CD4-positive, alpha-beta memory T cell (primary cell): ENCODE measurements at places on chromosomes 5 and 9. TPM values are rescaled to one million over a fixed set of nuclear protein-coding genes. Genes with fewer than 3 reads are reported as not detected.

GRCh38 chr9:96719921-96720320 lies 58.0 kb downstream of the ZNF510 start:
- no peak for DNase-seq

DNA sequence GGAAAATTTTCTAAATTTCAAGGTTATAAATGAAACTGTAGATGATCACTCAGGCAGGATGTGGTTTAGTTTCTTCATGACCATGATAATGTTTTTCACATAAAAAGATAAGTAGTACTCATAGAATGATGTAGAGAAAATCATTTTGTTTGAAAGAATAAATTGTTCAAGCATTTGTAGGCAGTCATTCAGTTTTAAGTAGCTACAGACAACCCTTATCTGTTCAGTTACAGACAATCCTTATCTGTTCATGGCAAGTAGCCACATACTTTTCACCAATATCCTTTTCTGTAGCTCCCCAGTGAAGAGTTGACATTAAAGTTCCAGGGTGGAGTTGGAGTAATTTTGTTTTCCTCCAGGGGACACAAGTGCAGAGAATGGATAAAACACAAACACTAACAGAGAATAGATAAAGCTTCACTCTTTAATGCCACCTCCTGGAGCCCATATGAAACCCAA lies 278.1 kb upstream of the TNC start:
- no peak for DNase-seq

Gene IL3
- total RNA-seq, result not detected

Gene STPG3
- not detected for total RNA-seq

- DNase-seq, result no peak
Observed at GRCh38 chr5:137220523-137220927, 278.6 kb downstream of the SPOCK1 start.

DNA sequence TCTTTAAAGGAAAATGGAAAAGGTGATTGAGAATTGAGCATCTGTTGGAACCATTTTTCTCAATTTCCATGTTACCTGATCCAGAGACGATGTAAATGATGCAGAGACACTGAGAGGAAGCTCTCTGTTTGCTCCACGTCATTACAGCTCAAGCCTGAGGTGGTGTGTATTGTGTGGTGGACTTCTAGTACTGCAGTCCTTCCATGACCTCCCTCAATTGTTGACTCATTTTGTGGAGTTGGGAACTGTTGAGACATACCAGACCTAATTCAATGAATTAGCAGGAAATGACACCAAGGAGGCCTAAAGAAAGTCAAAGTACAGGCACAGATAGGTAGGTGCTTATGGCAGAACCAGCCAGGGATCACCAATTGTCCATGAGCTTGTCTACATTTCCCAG lies 15.6 kb upstream of the LVRN start:
- DNase-seq, result no peak
